ENCODE measurements at places on chromosomes 16 and 17. TPM values are rescaled to one million over a fixed set of nuclear protein-coding genes. Genes with fewer than 3 reads are reported as not detected.

DNA sequence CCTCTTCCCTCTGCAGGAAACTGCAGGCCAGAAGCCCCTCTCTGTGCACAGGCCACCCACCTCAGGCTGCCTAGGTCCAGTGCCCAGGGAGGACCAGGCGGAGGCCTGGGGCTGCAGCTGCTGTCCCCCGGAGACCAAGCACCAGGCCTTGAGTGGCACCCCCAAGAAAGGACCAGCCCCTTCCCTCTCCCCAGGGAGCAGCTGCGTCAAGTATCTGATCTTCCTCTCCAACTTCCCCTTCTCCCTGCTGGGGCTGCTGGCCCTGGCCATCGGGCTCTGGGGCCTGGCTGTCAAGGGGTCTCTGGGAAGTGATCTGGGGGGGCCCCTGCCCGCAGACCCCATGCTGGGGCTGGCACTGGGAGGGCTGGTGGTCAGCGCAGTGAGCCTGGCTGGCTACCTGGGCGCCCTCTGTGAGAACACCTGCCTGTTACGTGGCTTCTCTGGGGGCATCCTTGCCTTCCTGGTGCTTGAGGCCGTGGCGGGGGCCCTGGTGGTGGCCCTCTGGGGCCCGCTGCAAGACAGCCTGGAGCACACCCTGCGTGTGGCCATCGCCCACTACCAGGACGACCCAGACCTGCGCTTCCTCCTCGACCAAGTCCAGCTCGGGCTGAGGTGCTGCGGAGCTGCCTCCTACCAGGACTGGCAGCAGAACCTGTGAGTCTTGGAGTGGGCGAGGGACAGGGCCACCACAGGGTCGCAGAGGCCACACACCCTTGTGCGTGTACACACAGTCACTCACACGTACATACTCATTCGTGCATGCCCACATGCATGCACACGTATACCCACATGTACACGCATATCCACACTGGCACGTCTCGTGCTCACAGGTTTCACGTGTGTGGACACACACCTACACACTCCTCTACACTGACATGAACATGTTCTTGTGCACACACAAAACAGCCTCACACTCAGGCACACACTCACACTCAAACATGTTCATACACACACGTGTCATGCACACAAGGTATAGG, 8.3 kb downstream of the TSPAN10 start:
- no peak for ATAC-seq

DNA sequence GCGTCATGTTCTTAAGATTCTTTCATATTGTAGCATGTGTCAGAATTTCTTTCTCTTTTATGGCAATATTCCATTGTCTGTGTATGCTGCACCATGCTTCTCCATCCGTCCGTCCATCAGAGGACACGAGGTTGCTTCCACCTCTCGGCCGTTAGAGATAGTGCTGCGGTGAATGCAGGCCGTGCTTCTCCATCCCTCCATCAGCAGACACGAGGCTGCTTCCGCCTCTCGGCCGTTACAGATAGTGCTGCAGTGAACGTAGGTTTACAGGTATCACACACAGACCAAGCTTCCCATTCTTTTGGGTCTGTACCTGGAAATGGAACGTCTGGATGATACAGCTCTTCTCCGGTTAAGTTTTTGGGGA, 113.5 kb downstream of the CMIP start:
- no peak for ATAC-seq

DNA sequence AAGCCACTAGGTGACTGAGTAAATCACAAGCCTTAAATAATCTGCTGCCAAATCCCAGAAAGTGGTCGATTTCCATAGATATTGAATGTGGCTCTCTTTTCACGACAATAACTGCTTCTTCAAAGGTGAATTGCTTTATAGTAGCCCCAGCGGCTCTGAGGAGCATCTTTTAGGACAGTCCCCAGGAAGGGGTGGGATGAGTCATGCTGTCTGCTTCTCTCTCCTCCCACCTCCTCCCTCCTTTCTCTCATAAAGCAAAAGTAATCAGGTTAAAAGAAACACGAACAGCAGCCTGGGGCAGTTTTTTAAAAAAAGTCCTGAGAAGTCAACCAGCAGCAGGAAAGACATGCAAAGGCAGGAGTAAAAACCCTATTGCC, 1.8 kb downstream of the KIAA0513 start:
- peak; percentile 76 for ATAC-seq

- no peak for ATAC-seq
Measured at GRCh38 chr17:41917192-41917591, 1.6 kb downstream of the ACLY start.

- ATAC-seq: no peak
Measured at GRCh38 chr17:16214190-16215001, 938 bp downstream of the NCOR1 start.

GRCh38 chr17:36059406-36059805, 4.7 kb upstream of the CCL18 start:
- no peak for ATAC-seq

GRCh38 chr17:7029659-7030058, 6.2 kb upstream of the SLC16A13 start:
- ATAC-seq: peak; percentile 98

GRCh38 chr17:44324092-44324570, 492 bp downstream of the SLC25A39 start:
- ATAC-seq: peak; percentile 2

DNA sequence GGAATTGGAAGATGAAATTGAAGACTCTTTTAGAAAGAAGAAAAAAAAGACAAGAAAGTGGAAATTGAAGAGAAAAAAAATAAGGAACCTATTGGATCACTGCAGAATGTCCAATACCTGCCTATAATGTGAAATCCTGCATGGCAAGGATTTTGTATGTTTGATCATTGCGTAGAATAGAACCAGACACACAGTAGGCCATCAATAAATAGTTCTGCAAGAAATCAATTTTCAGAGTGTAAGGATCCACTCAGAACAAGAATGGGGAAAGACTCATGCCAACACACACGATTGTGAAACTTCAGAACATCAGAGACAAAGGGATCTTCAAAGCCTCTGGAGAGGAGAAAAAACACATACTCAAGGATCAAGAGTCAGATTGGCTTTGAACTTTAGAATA, 39.7 kb upstream of the DHX40 start:
- no peak for ATAC-seq

DNA sequence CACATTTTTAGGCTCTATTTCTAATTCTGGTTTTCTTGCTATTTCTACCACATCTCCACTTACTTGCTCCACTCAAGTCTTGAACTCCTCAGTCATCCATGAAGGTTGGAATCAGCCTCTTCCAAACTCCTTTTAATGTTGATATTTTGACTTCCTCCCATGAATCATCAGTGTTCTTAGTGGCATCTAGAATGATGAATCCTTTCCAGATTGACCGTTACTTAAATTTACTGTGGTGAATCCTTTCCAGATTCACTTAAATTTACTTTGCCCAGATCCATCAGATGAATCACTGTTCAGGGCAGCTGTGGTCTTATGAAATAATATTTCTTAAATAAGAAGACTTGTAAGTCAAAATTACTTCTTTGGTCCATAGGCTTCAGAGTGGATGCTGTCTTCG, 32.4 kb downstream of the CLTC start:
- no peak for ATAC-seq

DNA sequence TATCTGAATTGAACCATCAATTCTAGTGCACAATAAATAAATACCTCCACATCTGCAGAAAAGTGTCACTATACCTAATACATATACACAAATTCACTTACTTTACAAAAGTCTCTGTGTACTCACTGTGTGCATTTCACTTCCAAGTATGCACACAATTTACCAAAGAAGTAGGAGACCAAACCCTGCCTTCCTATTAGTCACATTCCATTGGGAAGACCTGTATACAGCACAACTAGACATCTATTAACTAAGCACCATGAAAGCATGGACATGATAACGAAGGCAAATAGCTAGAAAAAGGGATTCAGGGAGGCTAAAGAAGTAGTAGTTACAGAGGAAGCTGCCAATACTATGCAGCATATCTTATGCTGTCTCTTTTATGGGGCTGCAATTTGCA, 139.5 kb downstream of the SNX11 start:
- ATAC-seq: no peak

DNA sequence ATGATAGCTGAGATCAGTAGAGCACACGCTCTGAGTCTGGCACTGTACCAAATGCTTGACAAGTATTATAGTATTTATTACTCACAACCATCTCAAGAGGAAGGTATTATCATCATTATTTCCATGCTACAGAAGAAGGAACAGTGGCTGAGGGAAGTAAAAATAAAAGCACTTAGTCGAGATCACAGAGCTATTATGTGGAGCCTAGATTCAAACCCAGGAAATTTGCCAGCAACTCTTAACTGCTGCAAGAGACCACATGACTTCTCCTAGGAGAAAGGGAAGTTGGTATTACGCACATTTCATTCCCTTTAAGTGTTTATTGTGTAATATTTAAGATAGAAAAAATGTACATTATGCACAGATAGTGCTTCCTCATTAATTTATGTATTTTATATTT, 1.0 kb upstream of the RHOT1 start:
- no peak for ATAC-seq

DNA sequence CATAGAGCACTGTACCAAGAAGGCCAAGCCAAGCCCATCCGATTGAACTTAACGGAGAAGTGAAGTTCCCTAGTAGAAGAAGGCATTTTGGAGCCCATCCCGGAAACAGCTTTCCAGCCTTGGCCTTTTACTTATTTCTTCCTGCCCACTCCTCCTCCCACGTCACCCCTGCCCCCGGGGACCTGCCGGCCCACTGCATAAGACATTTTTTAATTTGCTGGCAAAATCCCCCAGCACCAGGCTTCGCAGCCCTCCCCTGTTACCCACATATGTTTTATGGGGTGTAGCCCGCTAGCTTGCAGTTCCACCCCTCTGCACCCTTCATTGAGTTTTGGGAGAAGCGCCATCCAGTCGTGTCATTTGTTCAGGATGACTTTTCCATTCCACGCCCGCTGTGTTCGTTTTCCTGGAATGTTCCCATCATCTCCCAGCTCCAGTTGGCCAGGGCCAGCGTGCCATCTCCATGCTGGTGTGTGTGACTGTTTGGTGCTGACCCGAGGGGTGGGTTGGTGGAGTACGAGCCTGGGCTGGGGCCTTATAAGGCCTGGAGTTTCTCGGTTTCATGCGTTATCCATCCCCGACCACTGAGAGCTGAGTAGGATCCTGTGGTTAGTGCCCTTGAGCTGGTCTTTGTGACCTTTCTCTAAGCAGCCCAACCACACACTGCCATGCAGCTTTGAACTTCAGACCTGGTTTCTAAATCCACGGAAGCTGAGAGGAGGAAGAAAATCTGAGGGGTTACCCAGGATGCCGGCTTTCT, 20.0 kb upstream of the TBX2 start:
- ATAC-seq: no peak

ITPRIPL2 gene
- total RNA-seq: 5.8 TPM

TVP23C gene
- 9.7 TPM for total RNA-seq

CIBAR2 gene
- 0.34 TPM for total RNA-seq

WNK4 gene
- total RNA-seq: 1.5 TPM
